ENCODE measurements at places on chromosomes 2 and 18.

DNA sequence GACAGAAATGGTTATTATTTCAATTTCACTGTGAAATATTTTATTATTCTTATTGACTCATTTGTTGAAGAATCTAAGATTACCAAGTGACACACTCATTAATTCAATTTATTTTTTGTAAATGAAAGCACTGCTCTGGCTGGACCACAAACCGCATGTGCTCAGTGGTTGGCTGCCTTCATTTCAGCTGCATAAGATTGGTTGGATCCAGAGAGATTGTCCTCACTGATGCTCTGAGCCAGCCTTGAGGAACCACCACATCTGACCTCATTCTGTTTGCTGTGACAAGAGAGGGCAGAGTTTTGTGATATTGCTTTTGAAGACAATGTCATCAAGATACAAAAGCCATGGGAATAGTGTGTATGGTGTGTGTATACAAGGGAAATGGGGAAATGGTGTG, 192.1 kb downstream of the CYRIA start:
- DNase-seq, result no peak

- no peak for DNase-seq
Measured at GRCh38 chr2:43537137-43537536, 58.7 kb downstream of the THADA start.

DNA sequence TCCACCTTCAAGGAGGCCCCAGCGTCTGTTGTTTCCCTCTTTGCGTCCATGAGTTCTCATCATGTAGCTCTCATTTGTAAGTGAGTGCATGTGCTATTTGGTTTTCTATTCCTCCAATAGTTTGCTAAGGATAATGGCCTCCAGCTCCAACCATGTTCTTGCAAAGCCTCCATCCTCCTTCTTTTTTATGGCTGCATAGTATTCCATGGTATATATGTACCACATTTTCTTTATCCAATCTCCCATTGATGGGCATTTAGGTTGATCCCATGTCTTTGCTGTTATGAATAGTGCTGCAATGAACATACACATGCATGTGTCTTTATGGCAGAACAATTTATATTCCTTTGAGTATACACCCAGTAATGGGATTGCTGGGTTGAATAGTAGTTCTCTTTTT, 73.0 kb upstream of the NFU1 start:
- DNase-seq, result no peak

DNA sequence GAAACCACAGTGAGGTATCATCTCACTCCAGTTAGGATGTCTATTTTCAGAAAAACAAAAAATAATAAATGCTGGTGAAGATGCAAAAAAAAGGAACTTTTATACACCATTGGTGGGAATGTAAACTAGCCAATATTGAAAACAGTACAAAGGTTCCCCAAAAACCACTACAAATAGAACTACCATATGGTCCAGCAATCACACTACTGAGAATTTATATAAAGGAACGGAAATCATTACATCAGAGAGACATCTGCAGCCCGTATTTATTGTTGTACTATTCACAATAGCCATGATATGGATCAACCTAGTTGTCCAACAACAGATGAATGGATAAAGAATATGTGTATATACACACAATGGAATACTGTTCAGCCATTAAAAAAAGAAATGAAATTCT, 52.0 kb downstream of the ORC4 start:
- no peak for DNase-seq

DNA sequence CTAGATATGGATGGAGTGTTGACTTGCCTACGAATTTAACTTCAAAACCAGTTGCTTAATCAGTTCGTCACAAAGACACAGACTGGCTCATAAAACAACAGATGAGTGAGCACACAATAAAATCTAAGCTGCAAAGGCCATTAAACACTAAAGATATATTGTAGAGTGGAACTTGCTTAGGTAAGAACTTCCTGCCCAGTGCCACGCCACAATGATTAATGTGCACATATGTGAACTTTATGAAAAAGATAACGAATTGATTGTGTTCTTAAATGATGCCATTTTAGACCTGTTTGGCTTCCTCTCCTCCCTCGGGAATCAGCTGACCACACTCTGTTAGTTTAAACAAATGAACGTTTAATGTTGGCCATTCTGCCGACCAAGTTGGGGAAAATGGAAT, 2031.3 kb upstream of the CELF4 start:
- no peak for DNase-seq

DNA sequence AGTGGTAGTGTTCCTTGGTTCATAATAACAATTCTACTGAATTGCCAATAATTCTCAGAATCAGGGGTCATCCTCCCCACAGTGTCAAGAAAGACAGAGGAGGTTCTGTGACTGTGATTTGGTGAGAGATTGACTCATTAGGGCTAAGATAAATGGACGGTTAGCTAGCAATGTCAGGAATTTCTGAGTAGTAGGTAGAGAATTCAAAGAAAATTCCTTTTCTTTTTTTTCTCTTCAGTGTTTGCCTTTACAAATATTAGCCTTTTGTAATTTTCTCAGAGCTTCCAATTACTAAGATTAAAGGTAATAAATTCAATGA, 16.8 kb upstream of the CRIM1 start:
- DNase-seq, result no peak
